ENCODE measurements at places on chromosomes 7 and 10.
A peak's percentile ranks its signal among the peaks of the same experiment; 100 is the strongest.

DNA sequence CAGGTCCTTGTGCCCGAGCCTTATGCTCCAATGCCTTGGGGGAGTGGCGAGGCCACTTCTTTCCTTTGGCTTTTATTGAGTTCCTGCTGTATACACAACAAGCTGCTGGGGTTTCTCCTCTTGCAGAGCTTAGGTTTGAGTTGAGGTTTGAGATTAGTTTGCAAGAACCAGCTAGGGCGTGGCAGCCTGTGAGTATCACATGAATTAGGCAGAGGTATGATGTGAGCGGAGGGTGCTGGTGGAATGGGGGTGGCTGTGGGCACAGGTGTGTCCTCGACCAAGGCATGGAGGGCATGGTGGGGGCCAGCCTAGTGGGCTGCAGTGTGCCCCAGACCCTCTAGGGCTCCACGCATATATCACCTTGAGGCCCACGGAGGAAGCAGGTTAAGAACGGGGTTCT lies 123.3 kb downstream of the DOCK1 start:
- no peak for DNase-seq

GRCh38 chr10:29353305-29353704 lies 64.4 kb downstream of the LYZL1 start:
- no peak for DNase-seq

GRCh38 chr7:137920637-137921399 lies 74.0 kb upstream of the DGKI start:
- peak; percentile 37 for DNase-seq

DNA sequence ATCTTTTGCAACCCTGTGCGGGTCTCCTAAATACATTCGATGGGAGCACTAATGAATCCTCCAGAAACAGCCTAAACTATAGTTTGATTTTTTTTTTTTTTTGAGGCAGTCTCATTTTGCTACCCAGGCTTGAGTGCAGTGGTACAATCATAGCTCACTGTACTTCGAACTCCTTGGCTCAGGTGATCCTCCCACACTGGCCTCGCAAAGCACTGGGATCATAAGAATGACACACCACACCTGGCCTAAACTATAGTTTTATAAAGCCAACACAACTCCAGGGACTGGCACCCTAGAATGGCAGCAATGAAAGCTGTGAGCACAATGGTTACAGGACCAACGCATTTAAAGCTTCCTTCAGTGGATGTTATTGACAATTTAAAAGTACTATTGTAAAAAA lies 14.5 kb upstream of the JMJD1C start:
- no peak for DNase-seq

DNA sequence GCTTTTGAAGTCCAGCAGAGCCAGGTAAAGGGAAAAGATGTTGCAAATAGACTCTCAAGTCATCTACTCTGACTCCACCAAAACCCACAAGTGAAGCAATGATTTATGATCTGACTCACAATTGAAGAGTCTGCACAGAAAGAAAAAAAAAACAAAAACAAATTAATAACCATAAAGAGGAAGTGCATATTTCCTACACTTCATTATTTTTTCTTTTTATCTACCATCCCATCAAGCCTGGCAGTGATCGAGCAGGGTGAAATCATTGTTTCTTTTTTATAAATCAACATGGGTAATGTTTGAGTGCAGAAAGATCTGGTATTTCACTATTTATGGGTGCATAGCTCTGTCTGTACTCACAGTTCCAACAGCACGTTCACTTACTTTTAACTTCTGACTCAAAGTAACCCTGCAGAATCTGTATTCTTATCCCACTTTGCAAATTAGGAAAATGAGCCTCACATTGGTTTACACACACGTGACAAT lies 829.0 kb downstream of the TNS3 start:
- no peak for DNase-seq

GRCh38 chr7:6433784-6434615 lies 13.8 kb downstream of the DAGLB start:
- DNase-seq = no peak

GRCh38 chr10:12974078-12974477 lies 27.4 kb downstream of the CCDC3 start:
- DNase-seq = no peak

DNA sequence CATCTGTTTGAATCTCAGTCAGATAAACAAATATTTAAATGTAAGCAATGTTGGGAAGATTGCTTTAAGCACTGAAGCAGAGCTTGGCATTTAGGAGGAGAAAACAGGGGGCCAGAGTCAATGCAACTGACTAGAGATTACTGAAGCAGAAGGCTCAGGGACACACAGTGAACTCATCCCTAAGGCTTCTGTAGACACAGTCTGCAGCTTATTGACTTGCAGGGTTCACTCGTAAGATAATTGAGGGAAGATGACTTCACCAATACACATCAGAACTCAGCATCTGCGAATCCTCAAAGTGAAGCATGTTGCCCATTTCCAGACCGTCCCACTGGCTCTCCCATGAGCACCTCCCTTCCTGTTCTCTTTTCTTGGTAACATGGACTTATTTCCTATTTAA lies 363.4 kb upstream of the PFKP start:
- no peak for DNase-seq

DNA sequence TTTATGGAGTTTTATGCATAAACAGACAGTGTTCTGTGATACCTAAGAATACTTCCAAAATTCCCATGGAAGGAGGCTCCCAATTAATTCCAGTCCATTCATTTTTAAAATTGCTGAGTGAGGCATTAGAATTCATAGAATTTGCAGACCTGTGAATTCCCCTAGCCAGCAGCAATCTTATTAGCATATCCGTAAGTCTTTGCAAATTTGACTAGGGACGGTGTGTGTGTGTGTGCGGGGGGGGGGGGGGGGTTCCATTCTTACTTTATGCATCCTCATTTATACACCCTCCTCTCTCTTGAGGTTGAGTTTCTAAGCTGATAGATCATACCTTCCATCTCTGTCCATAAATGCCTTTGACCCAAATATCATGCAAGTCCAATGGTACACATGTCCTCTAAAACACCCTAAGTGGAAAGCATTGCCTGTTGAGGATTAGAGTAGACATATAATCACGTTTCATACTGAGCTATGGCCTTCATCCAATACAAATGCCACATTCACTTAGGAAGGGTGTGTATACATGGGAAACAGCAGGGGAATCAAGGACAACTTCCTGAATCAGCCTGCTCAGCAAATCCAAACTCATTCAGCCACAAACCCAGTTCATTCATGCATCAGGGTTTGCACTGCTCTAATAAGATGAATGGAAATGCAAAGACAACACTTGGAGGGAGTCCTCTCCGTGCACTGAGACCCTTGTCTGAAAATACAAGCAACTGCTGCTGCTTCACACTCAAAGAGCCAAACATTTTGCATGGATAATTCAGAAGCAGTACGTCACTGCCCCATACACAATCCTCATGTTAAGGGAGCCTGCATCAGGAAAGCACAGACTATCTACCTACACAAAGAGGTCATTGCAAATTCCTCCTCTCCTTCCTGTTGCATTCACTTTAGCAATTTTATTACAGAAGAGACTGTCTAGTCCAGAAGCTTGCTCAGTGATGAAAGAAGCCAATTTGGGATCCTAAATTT lies 350.8 kb downstream of the KCNMA1 start:
- no peak for DNase-seq

DNA sequence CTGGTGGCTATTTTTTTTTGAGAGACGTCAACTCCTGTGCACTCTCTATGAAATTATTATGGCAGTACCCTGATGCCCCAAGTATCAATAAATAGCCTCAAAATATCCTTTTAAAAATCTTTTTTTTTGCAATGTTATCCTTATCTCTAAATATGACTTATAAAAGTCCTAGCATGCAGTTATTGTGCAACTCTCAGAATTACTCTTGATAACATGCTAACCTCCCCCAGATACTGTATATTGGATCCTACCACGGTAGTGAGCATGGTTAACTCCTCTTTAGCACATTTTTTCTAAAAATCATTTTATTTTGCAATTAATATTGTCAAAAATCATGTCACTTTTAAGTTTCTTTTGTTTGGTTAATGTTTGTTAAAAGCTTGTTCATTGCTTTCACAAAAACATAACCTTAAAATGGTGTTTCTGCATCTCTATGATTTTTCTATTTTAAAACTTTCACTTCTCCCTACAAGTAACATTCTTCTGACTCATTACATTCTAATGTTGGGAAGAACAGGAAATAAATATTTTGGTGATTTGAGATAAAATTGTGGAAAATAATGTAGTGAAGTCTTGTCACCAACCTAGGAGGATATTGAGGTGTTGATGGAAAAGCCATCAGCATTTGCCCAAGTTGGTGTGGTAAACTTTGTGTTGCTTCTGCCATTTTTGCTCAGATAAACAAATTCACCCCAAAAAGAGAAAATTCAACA lies 42.1 kb upstream of the ADRA2A start:
- no peak for DNase-seq

GRCh38 chr7:71787513-71787912 lies 624.6 kb downstream of the CALN1 start:
- no peak for DNase-seq

DNA sequence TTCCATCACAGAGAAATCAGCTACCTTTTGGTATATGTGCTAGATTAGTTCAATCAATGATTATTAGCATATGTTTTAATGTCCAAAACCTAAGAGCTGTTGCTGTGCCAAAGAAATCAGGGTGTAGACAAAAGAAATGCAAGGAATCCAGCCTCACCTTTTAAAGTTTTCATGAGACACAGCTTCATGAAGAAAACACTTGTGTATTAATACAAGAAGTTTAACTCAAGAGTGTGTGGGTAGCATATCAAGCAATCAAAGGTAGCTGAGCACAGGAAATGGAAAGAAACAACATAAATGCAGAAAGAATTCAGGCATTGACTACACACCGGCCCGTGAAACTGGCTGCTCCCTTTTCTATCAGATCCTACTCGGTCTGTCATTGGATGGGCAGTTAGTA lies 76.0 kb upstream of the CAV2 start:
- DNase-seq = no peak

GRCh38 chr10:81838950-81839349 lies 36.0 kb upstream of the NRG3 start:
- DNase-seq = no peak

DNA sequence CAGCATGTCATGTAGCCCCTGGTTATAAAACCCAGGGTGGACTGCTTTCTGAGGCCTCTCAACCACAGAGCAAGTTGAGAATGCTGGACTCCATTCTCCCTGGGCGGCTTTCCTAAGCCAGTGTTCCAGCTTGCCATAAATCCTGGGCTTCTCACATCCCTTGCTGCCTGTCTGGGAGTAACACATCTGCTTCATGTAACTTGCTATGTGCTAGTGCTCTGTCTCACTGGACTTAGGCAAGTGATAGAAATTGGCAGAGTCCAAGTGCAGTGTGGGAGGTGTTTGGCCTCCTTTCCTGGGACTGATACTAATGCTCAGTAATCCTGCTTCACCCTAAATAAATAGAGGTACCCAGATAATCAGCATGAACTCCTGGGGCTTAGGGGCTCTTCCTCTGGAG lies 277.1 kb upstream of the POM121L12 start:
- no peak for DNase-seq

GRCh38 chr7:131031099-131031868 lies 296.4 kb upstream of the MKLN1 start:
- no peak for DNase-seq

DNA sequence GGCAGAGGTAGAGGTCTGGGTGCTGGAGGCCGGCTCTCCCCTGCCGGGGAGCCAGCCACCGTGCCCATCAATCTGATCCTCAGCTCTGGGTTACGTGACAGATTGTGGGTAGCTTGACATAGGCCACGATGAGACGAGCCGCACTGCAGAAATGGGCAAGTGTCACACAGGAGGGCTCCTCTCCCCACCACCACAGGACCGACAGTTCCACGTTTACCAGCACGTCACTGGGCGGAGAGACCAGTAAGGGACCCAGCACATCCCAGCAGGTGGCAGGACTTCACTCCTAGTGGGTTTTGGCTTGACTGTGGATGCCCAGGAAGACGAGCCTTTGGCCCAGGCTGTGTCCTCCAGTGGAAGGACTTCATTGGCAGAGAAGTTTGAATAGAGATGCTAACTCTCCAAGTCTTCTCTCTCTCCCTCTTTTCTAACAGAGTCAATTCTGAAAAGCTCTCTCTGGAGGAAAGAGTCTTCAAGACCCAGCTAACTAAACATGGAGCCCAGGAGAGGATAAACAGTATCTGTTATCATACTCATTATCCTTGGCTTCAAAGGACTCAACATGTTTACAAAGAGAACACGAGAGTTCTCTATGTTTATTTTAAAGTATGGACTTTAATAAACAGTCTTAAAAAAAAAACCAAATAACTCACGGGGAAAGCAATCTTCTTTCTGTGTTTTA lies 129.3 kb upstream of the JCAD start:
- no peak for DNase-seq

DNA sequence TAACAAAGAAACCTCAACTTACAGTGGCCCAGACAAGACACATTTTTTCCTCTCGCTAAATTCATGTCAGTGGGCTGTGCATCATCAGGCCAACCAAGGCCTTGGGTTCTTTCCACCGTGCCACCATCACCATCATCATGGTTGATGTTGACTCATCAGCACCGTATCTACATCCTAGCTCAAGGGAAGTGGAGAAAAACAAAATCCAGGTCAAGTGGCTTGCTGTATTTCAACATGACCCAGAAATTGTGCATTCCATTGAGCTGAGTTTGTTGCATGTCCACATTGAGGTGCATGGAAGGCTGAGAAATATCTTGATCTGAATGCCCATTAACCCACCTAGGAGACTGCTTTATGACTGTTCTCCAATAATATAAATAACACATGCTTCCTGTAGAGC lies 312.4 kb upstream of the CDC14C start:
- no peak for DNase-seq

GRCh38 chr10:93346694-93347093 lies 135.4 kb downstream of the MYOF start:
- no peak for DNase-seq

DNA sequence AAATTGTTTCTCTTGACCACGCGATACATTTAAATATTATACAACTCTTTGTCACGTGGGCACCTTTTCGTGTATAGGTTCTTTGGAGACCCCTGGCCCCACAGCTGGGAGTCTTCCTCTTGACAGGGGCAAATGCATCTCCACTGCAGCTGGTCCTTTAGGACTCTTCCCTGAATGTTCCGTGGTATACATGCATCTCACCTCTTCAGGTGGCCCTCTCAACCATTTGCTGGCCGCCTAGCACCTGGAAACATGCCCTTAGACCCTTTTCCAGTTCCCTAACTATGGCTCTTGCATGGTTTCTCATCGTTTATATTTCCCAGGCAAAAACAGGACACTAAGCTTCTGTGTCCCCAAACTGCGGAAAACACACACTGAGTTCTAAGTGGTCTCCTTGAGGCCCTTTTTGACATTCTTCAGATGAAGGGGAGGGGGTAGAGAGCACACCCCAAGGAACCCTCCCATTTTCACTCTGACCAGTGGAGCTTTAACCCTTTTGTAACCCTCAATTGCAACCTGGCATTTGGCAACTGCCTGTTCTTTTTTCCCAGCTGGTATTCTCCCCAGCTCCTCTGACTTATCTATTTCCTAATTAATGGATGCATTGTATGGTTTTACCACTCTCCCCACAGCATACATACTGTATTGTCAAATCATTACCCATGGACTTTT lies 20.6 kb downstream of the HNRNPA2B1 start:
- no peak for DNase-seq

DNA sequence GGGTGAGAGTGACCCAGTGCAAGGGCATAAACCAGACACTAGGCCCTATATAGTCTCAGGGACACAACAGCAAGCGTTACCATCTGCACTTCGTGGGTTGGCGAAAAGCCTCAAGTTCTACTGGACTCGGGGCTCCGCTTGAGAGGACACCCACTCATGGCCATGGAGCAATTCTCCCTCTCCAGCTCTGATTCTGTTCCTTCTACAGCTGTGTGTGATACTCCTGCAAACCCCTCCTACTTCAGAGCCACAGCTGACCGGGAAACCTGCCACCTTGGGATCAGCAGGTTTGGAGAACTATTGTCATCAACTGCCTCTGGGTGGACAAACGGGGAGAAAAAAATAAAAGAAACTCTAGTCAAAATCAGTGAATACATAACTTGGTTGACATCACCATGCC lies 306.9 kb downstream of the FGFR2 start:
- DNase-seq = no peak
